ENCODE measurements at places on chromosomes 7 and 10.

GRCh38 chr7:132511921-132512320, 64.3 kb downstream of the PLXNA4 start:
- no peak for DNase-seq

- DNase-seq = no peak
Measured at GRCh38 chr7:41051062-41051461, 651.8 kb downstream of the INHBA start.

DNA sequence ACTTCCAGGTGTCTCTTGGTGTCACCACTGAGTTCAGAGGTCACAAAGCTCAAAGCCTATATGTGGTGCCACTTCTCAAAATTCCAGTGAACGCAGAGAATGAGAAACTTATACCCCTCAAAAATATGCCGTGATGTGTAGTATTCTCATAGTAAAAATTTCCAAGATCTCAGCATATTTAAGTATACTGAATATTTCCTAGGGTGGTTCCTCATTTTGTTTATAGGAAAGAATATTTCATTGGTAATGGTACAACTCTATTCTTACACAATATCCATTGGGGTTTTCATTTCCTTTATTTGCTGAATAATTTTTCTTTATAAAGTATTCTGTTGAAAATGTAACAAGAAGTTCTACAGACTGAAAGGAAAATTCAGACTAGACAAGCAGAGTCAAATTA, 58.9 kb upstream of the ADO start:
- no peak for DNase-seq

GRCh38 chr10:86958116-86958900, at the start of gene SNCG:
Gene SNCG (plus strand): TSS chr10:86958599. CDS start chr10:86958698, 99 bp downstream.
- no peak for DNase-seq

DNA sequence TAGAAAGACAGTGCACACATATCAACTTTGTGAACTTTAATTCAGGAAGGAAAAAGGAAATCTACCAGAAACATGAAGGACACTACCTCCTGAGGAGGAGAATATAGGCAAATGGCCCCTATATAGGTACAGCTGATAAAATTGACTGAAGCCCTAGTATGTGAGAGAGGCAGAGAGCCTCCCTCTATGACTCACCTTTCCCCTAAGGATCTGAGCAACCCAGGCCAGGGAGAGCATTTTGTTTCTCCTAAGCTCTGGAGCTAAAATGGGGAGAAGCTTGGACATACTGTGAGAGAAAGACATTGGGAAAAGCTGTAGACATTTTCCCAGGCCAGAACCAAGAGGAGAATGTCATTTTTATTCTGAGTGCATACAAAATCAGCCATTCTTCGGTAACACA, 303.5 kb downstream of the AHR start:
- no peak for DNase-seq

GRCh38 chr10:121293110-121293509, 305.1 kb downstream of the FGFR2 start:
- DNase-seq = no peak
